ENCODE measurements at places on chromosomes 12 and 14.

DNA sequence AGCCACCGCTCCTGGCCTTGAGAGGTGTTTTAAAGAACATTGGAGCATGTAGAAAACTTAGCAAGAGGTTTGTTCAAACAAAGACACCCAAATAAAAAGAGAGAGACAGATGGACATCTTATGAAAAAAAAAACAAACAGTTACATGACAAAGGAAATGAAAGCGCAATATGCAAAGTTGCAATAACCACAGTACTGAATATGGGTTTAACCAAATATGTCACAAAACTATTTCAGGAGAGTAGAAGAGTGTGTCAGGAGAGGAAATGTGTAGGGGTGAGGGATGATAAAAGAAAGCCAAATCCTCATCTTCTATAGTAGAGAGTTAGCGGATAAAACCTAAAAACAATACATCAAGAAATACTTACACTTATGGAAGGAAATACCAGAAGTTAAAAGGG is 98.4 kb downstream of the GTF2A1 start:
- DNase-seq = no peak

DNA sequence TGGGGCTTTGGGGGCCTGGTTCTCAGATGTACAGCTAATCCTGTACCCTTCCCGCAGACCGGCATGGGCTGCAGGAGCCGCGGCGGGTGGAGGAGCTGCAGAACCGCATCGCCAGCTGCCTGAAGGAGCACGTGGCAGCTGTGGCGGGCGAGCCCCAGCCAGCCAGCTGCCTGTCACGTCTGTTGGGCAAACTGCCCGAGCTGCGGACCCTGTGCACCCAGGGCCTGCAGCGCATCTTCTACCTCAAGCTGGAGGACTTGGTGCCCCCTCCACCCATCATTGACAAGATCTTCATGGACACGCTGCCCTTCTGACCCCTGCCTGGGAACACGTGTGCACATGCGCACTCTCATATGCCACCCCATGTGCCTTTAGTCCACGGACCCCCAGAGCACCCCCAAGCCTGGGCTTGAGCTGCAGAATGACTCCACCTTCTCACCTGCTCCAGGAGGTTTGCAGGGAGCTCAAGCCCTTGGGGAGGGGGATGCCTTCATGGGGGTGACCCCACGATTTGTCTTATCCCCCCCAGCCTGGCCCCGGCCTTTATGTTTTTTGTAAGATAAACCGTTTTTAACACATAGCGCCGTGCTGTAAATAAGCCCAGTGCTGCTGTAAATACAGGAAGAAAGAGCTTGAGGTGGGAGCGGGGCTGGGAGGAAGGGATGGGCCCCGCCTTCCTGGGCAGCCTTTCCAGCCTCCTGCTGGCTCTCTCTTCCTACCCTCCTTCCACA is 7.6 kb downstream of the NR4A1 start:
- DNase-seq = no peak

DNA sequence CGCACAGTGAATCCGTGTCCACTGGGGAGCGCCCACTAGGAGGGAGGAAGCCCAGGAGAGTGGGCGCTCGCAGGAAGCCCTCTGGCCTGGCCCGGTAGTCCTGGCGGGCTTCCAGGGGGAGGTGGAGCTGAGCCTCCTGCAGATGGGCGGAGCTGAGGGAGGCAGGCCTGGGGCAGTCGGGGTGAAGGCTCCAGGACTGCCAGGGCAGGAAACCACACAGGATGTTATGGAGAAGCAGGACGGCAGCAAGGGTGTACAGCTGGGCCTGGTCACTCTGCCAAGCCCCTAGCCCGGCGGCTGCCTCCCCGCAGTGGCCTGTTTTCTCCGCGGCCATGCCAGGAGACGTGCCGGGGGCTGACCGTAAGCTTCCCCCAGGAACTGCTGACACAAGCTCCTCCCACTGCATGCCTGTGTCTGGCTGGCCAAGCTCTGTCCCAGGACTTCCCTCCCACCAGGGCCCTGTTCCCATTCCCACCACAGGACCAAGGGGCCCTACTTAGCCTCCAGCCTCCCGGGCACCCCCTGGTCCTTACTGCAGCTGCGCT is 143.4 kb upstream of the C14orf180 start:
- DNase-seq = peak; percentile 56

- DNase-seq = no peak
These were observed 10.5 kb upstream of the ZDHHC22 start for GRCh38 chr14:77151918-77152588.

Data from tibial artery (tissue), 4 donors.